ENCODE measurements at places on chromosomes 6 and 20. TPM values are rescaled to one million over a fixed set of nuclear protein-coding genes. Genes with fewer than 3 reads are reported as not detected.

DNA sequence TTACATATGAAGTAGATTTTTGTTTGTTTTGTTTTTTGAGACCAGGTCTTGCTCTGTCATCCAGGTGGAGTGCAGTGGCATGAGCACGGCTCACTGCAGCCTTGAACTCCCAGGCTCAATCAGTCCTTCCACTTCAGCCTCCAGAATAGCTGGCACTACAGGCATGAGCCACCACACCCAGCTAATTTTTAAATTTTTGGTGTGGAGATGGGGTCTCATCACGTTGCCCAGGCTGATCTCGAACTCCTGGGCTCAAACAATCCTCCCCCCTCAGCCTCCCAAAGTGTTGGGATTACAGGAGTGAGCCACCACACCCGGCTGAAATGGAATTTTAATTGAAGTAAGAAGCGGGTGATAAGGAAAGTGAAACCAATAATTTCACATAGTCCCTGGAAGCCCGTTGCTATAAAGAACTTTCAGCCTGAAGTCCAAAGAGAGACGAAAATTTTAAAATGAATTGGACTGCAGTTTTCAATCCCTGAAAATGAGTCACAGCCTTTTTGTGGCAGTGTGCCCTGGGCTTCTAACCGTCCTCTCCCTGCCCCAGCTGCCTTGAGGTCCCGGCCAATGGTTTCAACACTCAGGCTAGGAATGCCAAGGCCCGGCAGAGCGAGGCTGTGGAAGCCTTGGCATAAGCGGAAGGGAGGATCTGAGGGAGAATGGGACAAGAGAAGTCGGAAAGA is 757 bp downstream of the RAET1E start:
- peak; percentile 91 for DNase-seq

DNA sequence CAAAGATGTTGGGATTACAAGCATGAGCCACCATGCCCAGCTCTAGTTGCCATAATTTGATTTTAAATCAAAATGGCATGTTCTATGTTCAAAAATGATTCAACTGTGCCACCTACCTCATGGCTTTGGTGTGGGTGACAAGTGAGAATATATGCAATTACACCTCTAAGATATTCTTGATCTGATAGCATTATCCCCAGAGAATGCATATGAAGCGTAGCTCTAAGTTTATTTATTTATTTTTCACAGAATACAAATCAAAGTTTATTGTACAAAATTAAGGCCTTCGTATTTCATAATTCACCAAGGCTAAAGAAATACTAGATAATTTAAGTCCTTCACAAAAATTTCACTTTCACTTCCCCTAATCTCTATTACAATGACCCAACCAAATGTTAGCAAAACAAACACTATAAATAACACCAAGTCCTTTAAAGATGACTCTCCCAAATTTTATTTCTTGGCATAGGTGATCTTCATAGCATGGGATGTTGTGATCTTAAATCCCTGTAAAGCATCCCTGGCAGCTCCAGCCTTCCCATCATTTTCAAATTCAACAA is 205.9 kb upstream of the TAB2 start:
- no peak for DNase-seq

GRCh38 chr6:91718198-91718597 is 1131.3 kb upstream of the MAP3K7 start:
- DNase-seq = no peak

ABRACL gene
- total RNA-seq = 14.8 TPM

GRCh38 chr6:56223995-56224394 is 23.4 kb downstream of the COL21A1 start:
- no peak for DNase-seq

Data from muscle of leg (tissue), 16 donors.